Stimulated activated CD8-positive, alpha-beta memory T cell treated with anti-CD3 and anti-CD28 coated beads, Interleukin-7, amount 100 ng/mL, for 24 hours (primary cell): ENCODE measurements at places on chromosomes 4 and X.

GRCh38 chrX:69808375-69808774, 192.5 kb downstream of the EDA start:
- DNase-seq = no peak

DNA sequence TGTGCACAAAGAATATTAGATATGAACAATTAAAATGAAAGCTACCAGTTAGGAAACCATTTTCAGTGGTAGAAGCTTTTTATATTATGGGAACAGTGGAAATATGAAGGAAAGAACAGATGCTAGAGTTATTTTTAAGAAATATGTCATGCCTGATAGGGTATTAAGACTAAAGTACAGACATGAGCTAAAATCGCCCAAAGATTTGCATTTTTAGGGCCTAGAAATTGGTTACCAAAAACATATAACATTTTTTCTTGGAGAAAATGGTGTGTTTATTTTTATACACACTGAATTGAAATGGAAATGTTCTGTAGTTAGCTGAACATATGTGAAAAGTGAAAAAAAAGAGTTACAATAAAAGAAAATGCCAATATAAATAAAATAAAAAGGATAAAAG, 441.9 kb downstream of the TLL1 start:
- no peak for DNase-seq

DNA sequence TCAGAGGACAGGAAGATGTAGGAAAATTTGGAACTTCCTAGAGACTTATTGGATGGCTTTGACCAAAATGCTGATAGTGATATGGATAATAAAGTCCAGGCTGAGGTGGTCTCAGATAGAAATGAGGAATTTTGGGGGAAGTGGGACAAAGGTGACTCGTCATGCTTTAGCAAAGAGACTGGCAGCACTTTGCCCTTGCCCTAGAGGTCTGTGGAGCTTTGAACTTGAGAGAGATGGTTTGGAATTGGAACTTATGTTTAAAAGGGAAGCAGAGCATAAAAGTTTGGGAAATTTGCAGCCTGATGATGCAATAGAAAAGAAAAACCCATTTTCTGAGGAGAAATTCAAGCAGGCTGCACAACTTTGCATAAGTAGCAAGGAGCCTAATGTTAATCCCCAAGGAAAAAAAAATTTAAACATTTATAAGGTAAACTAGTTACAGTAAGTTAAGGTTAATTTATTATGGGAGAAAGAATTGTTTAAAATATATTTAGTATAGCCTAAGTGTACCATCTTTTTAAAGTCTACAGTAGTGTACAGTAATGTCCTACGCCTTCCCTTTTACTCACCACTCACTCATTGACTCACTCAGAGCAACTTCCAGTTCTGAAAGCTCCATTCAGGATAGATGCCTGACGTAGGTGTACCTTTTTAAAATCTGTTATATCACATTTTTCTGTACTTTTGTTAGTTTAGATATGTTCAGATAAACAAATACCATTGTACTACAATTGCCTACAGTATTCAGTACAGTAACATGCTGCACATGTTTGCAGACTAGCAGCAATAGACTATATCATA, 101.2 kb downstream of the FAM13A start:
- DNase-seq = no peak

DNA sequence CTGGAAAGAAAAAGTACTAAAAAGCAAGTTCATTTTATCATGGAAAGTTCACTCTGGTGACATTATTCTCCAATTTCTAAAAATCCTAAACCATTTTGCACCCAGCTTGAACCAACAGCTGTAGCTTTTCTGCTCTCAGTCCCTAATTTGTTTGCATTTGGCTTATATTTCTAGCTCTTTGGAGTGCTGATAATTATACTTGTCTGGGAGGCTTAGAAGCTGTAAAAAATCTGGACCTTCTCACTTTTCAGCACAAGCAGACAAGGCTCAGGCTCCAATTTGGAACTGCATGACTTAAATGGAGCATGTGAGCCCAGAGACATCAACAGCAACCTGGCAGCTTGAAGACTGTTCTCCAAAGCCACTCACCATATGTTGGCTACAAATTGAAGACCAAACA, 170.9 kb upstream of the PCDH18 start:
- no peak for DNase-seq

- DNase-seq = no peak
Observed at GRCh38 chrX:125205918-125206665, 113.6 kb upstream of the TEX13C start.

- no peak for DNase-seq
Observed at GRCh38 chr4:15444879-15445547, 17.2 kb downstream of the C1QTNF7 start.

- DNase-seq = no peak
Observed at GRCh38 chr4:161522031-161522430, 641.8 kb downstream of the FSTL5 start.

- no peak for DNase-seq
Observed at GRCh38 chrX:40009462-40009851, 88.3 kb downstream of the BCOR start.

DNA sequence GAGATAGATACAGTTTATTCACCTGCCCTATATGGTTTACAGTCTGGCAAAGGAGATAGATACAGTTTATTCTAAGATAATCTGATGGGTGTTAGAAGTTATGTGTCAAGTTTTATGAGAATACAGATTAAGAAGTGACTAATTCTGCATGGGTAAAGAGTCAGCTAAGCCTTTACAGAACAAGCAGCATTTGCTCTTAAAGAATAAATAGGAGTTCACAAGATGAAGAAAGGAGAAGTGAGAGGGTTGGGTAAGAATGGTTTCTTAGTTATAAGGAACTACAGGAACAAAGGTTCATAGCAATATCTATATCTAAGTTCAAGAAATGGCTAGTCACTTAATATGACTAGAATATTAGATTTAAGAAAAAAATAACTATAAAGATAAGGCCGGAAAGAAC, 47.6 kb downstream of the THOC2 start:
- no peak for DNase-seq

- DNase-seq = peak; percentile 37
Observed at GRCh38 chr4:102343964-102344519, 1.2 kb downstream of the SLC39A8 start.

GRCh38 chrX:13084611-13085010, 40.2 kb upstream of the FAM9C start:
- DNase-seq = no peak

- DNase-seq = no peak
Observed at GRCh38 chr4:81207828-81208227, 7.2 kb downstream of the PRKG2 start.

DNA sequence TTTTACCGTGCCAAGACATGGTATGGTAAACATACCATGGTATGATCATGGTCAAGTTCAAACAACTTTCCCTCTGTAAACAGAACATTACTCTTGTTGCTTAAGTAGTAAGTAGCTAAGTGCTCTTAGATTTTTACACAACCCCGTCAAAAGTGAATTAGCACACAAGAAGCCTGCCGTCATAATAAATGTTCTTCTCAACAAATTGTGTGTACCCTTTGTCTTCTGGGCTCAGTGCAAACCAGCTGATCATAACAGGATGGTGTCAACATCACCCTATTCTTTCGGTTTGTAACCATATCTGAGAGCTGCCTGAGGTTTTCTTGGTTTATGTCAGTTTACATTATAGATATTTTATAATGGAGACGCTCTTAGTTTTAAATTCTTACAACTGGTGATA, 28.8 kb downstream of the MSL3 start:
- DNase-seq = no peak

GRCh38 chrX:110442635-110443034, 84.0 kb downstream of the RTL9 start:
- no peak for DNase-seq

GRCh38 chrX:83512111-83512510, 4.0 kb downstream of the POU3F4 start:
- DNase-seq = no peak

- no peak for DNase-seq
Observed at GRCh38 chr4:69830560-69831269, 29.2 kb downstream of the SULT1E1 start.

- DNase-seq = no peak
Observed at GRCh38 chrX:82333575-82333974, 1131.7 kb downstream of the SH3BGRL start.

- DNase-seq = no peak
Observed at GRCh38 chr4:122990891-122991290, 68.5 kb upstream of the NUDT6 start.

DNA sequence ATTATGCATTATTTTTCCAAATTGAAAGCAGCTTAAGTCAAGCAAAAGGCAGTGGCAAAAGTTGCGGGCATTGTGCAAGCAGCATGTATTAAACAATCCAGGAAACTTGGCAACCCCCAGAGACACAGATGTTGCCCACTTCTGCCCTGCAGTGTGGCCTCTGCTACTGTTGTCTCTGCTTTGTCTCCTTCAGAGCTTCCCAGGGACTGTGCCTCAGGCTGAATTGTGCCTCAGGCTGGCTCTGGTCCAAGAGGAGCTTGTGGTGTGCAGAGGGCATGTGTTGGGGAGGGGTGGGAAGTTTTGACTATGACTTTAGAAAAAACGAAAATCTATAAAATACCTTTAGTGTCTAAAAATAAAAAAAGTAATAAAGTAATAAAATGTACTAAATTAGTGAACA, 201.4 kb downstream of the CCSER1 start:
- DNase-seq = no peak

DNA sequence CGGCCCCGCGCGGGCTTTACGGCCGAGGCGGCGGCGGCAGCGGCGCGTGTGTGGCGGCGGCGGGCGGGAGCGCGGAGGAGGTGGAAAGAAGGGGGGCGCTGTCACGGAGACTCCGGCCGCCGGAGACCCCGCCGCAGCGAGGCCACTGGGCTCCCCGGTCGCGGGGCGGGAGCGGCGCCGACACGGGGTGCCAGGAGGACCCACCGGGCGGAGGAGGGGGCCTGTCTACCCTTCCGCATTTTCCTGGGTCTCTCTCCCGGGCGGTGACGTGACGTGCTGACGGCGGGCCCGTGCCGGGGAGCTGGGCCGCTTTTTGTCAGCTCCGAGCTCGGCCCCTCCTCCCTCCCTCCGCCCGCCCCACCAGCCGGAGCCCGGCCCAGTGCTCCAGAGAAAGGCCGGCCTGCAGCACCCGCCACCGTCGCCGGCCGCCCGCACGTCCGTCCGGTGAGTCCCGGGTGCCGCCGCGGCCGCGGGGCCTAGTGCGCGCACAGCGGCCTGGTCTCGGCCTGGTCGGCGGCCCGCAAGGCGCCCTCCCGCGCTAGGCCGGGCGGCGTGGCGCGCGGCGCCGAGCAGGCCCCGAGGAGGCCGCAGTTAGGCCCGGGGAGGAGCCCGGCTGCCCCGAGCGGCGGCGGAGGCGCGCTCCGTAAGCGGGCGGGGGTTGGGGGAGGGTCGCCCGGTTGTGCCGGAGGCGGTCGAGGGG, at the start of gene ZFX:
Gene ZFX (plus strand): TSS at position 379 of the 700 bp plus-strand sequence. CDS start 23,014 bp downstream, outside the sequence.
- peak; percentile 28 for DNase-seq

DNA sequence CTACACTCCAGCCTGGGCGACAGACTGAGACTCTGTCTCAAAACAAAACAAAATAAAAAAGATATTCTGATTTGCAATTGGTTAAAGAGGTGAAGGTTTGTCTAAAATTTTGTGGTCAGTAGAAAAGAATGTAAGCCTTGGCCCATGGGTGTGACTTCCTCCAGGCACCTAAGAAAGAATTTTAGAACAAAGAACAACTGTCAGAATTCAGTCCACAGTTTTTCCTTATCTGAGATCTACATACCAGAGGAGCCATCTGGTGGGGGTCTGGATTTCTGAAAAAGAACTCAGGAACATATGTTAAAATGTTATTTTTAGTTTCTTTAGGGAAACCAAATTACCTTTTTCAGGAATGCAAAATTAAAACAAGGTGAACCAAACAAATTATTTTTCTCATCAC, 434.1 kb downstream of the ANKRD50 start:
- DNase-seq = no peak

DNA sequence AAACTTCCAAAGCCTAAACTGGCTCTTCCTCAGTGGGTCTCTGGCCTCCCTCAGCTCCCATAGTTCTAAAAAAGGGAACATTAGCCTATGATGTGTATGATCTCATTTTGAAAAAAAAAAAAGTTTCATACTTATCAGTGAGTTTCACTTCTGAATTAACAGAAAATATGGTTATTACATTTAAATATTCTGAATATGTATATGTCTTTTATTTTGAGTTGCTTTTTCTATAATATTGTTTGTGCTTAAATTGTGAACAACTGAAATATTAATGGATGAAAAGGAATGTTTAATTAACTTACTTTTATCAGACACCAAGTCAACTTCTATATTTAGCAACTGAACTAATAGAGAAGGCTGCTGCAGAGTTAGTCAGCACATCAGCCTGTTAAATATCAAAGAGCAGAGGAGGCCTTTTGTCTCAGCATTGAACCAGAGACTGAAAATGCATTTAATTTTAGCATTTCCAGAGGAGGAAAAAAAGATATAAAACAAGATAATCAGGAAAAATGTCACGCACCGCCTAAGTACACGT, 20.4 kb upstream of the FHL1 start:
- DNase-seq = no peak

GRCh38 chr4:100936661-100937375, 410.5 kb downstream of the PPP3CA start:
- no peak for DNase-seq

GRCh38 chrX:64195862-64196261, 9.6 kb downstream of the AMER1 start:
- no peak for DNase-seq

GRCh38 chrX:21975812-21976211, 35.3 kb downstream of the SMS start:
- no peak for DNase-seq

- no peak for DNase-seq
Observed at GRCh38 chrX:31323658-31324057, 251.8 kb upstream of the FTHL17 start.

GRCh38 chr4:90025248-90025647, 101.9 kb upstream of the CCSER1 start:
- DNase-seq = no peak

GRCh38 chr4:7924570-7924969, 15.1 kb downstream of the AFAP1 start:
- DNase-seq = no peak

DNA sequence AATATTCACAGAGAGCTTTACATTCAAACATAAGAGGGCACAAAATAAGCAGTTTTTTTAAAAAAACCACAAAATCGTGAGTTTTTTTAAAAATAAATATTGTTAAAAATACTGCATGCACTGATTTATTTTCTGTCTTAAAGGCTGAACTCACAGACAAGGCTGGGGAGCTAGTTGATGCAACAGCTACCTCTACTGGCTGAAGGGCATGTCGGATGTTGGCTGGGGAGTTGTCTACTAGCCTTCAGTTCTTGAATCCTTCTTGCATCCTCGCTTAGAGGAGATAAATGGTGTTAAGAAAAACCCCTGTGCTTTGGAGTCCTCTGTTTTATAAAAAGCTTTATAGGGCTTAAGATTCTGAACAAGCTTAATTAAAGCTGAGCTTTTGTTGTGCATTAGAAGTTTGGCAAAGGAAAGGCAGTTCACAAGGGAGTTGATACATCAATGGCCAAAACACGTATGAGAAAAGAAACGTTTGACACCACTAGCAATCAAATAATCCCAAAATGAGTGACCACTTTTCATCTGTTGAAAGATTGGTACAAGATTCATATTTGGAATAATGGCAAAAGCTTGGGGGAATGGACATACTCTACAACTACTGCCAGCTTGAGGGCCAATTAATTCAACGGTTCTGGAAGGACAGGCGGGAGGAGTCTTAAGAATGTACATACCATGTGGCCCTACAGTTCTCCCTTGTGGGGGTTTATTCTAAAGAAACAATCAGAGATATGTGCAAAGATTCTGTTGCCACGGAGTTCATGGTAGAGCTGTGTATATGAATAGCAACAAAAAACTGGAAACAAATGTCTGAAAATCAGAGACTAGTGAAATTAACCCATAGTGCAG, 94.7 kb downstream of the SEL1L3 start:
- DNase-seq = no peak
